ENCODE measurements at places on chromosomes 12 and 14.

- no peak for DNase-seq
Measured at GRCh38 chr12:80053051-80053790, 46.1 kb upstream of the OTOGL start.

- DNase-seq: no peak
Measured at GRCh38 chr12:62888454-62889110, 46.4 kb downstream of the PPM1H start.

- DNase-seq: no peak
Measured at GRCh38 chr12:21831791-21832344, 57.4 kb upstream of the KCNJ8 start.

DNA sequence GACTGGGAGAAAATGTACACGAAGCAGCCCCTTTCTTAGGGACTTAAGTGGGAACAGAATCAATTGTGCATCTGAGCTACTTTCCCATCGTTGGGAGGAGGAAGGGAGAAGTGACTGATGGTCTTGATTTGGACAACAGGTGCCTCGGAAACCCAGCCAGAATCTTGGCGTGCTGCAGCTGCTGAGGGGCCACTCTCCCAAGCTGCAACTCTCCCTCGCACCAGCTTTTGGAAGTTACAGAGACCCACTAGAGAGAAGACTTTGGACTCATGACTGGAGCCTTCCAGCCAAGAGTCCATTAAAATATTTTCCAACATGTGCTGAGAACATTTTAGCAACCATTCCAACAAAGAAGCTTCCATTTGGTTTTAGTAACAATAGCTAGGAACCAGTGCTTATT, 52.3 kb downstream of the GNS start:
- DNase-seq: no peak

GRCh38 chr12:6635856-6636531, at the start of gene LPAR5:
Gene LPAR5 (minus strand): TSS chr12:6635959. CDS start chr12:6621248, 14,711 bp downstream.
- DNase-seq: peak; percentile 43
